Central memory CD8-positive, alpha-beta T cell (primary cell): ENCODE measurements at places on chromosomes 2 and 18.

DNA sequence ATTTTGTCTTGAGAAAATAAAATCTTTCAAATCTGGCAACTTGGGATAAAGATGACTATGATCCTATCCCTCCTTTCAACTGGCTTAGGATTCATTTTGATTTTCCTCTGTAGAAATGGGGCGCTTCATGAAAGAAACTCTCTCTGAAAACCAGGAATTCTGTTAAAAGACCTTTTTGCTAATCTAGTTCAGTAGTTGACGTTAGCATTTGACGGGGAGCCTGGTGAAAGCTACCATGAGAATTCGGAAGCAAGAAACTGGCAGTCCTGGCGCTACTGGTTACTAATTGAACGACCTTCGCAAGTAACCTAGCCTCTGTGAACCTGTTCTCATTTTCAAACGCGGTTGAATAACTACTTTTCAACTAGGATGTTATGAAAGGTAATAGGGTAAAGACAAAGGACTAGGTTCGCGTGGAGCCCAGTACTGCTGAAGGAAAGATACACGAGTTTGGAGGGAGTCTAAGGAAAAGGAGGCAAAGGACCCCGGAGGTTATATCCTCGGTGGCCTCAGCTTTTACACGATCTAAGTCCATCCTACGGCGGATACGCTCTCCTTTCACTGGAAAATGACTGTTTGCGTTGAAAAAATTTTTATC, 604 bp upstream of the STK11IP start:
- DNase-seq: no peak

GRCh38 chr2:9214873-9215272, 8.3 kb downstream of the ASAP2 start:
- DNase-seq: no peak

DNA sequence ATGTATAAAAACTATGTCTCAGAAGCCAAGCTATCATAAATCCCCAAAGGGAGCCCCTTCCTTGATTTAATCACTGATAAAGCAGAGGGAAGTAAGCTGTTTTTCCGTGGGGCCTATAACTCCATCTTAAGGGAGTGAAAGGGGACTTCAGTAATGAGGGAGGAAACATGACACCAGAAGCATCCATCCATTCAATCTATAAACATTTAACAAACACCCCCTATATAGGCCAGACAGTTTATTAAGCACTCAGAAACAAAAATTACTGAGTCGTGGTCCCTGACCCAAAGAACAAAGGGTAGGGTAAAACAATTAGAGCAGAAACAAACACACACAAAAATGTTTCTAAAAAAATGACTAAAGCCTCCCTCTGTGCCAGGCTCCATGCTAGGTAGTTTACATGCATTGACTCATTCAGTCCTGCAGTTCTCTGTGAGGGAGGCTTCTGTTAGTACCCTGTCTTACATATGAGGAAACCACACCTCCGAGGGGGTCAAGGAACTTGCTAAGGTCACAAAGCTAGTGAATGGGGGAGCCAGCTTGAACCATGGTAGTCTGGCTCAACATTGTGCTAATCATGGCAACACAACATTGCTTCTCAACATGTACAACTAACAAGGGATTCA, 472.1 kb downstream of the CDH2 start:
- no peak for DNase-seq

DNA sequence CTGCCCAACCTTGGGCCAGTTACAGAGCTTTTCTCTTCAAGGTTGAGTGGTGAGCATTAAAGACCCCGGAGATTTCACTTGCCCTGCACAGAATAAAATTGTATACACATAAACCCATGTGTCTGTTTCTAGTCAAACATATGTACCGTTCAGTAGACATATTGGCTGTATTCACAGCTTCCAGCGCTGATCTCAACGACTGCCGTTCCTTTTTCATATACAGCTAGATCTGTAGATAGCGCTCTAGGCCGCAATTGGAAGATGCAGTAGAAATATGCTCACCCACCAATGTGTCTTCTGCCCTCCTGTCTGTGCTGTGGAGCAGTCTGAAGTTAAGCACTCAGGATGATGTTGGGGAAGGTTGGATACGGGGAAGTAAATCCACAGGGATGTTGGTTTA, 317.7 kb downstream of the SETBP1 start:
- DNase-seq: no peak

DNA sequence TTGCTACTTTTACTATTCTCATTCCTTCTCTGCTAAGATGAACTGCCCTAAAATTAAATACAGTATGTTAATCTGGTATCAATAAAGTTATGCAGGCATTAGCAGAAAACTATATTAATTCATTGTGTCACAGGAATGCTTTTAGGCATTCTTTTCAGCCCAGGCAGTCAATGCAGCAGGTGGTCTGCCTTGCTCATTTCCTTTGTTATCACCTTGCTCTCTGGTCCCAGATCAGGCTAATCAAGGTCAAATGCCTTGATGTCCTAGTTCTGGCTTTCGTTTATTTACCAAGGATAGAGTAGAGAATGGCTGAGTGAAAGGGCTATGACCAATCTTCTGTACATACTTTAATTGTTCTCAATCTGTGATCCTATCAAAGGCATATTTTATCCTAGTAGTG, 1023.6 kb downstream of the TMEM182 start:
- no peak for DNase-seq

DNA sequence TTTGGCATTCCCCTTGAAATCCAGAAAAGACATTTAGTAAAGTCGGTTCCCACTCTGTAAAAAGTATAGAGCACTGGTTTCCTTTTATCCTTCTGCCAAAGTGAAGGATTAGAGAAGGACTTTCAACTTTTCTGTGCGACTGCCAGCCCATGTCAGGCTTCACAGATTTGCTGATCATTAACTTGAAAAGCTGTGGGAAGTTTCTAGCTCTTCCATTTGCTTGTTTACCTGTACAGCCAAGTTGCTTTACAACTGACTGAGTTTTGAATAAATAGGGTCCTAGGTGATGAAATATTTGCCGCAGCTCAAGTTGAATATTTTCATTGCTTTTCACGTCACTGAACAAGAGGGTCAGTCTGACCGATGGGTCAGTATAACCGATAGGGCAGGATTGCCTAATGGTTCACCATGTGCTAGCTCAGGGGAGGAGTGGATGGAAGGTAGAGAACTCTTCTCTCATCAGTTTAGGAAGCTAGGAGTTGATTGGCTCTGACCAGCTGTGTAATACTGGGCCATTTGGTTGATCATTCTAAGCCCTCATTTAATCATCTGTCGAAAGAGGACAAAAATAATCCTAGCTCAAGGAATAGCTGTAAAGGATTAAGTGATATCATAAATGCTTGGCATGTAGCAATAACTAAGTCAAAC, 30.4 kb downstream of the UPP2 start:
- DNase-seq: no peak

DNA sequence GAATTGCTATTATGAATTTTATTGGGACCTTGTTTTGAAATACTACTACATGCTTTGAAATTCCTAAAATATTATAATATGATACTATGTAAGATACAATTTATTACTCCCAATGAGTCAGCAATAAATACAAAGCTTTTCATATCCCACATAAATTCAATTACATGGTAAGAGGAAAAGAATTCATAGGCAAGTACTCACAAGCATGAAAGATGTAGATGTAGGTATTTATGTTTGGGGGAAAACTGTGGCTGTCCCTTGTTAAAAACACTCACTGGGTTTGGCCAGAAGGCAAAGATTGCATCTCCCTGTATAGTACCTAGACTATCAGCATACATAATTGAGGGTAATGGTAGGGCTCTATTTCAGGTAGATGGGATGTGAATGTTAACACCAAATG, 90.4 kb downstream of the MBD2 start:
- no peak for DNase-seq

DNA sequence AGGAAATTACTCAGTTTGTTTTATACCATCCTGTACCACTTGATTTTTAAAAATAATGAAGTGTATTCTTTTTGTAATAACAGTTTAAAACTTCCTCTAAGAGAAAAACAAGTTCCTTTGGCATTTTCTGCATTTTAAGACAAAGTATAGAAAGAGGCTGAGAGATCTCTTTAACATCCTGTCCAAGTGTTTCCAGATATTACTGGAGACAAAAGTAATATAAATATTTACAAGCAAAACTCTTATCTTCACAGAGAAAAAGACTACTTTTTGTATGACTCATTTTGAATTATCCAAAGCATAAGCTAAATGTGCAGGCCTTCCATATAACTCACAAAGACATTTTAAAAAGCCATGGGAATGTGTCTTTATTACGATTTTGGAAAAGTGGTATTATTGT, 221.1 kb downstream of the RDH14 start:
- DNase-seq: no peak

GRCh38 chr2:200042944-200043343, 87.6 kb downstream of the MAIP1 start:
- DNase-seq: no peak

DNA sequence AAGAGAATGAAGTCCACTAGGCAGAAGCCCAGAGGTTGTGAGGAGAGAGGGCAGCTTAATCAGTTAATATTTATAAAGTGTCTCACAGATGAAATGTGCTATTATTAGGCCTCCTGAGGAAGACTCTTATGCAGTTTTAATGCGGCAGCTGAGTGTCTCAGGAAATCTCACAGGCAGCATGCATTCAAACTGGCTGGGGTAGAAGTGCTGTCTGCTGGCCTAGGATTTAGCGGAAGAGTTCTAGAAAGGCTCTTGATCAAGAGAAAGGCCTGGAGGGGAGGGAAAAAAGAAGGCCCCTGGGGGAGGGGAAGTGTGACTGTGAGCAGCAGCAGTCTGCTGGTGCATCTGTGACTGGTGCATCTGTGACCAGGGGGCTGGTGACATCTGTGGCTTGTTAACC, 133.0 kb downstream of the FSHR start:
- no peak for DNase-seq

GRCh38 chr2:212052412-212053159, 486.0 kb downstream of the ERBB4 start:
- no peak for DNase-seq

DNA sequence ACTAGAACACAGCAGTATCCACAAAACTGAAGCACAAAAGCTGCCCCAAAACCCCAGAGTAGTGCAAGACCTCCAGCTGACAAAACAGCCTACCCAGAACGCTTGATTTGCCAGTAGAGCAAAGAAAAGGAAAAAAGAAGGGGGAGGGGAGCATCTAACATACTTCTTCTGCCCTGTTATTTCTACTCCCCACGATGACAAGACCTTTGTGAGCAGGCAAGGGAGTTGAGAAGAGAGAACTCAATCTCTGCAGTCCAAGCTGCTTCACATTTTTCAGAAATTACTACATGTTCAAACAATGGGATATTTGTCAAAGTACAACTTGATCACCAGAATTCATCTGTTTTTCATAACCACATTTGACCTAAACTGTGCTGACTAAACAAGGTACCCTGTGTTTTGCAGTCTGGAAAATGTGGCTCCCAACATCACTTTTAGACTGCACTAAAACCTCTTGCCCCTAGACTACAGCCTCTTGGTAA, 286.7 kb downstream of the EXOC6B start:
- no peak for DNase-seq

DNA sequence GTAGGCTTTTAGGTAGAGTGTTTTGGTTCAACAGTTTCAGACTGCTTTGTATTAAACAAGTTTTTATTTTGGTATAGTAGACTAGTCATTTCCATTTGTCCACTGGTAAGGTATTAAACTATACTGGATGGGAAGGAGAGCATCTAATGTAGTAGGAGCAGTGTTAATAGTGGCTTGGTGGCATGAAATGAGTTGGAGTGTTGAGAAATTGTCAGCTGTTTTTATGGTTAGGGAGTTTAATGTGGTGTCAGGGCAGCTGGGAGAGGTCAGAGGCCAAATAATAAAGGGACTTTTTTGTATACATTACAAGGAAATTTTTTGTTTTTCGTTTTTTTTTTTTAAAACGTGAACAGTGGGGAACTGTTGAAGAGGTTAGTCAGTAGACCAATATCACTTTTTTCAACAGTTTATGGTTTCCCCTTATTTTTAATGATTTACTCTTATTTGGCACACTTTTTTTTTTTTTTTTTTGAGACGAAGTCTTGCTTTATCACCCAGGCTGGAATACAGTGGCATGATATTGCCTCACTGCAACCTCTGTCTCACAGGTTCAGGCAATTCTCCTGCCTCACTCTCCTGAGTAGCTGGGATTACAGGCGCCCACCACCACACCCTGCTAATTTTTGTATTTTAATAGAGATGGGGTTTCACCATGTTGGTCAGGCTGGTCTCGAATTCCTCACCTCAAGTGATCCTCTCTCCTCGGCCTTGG, 21.2 kb downstream of the ACTR3 start:
- DNase-seq: no peak

DNA sequence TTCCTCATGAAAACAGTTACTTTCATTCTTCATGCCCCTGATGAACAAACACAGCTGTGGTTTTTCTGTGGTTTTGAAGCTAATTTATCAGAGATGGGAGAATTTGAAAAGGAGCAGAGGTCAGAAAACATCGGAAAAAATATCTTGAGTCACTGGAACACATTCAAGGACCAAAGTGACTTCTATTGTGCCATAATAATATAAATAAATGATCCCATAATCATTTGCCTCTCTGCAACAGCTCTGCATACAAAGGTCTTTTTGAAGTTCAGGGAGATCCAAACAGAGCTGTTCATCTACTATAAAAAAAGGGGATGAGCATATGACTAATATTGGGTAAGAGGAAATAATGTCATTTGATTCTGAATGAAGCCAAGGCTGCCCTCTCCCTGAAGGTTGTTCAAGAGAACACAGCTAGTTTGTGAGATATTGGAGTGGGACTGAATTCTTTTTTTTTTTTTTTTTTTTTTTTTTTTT, 201.3 kb upstream of the GALNT5 start:
- no peak for DNase-seq

DNA sequence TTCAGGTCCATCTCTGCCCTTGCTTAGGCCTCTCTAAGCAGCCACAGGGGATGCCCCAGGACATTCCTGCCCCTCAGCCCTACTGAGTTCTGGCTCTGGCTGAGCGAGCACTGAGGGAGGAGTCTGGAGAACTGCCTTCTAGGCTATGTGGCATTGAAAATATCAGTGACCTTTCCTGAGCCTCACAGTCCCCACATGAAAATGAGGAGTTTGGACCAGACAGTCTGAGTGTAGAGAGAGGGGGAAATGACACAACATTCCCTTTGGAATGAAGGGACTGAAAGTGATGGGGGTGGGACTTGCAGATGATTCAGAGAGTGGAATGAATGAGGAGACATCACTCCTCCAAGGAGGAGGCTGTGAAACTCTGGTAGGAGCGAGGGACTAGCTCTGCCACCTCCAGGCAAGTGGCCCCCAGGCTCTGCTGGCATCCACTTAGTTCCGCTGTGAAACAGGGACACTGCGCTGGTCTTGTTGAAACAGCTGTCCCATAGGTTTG, 8.0 kb downstream of the TNS1 start:
- no peak for DNase-seq

DNA sequence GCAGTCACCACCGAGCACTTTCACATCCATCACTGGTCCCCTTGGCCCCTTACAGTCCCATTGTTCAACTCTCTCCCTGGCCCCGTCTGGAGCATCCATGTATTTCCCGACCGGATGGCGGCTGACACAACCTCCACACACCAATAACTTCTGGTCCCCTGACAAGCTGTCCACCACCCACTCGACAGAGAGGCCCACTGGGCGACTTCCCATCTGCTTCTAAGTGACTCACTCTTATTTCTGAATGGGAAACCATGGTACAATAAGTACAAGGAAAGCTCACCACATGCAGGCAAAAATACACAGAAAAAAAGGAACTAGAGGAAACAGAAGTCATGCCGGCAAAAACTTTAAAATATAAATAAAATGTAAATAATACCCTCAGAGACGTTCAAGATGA, 82.9 kb upstream of the RAB12 start:
- no peak for DNase-seq

- no peak for DNase-seq
These were observed 11.1 kb upstream of the AGFG1 start for GRCh38 chr2:227460833-227461232.

- no peak for DNase-seq
These were observed 650.8 kb downstream of the DCDC2C start for GRCh38 chr2:4354164-4354563.

GRCh38 chr18:58865701-58866065, 1.0 kb downstream of the ZNF532 start:
- no peak for DNase-seq
